Left colon (tissue), 2 donors: ENCODE measurements at places on chromosomes 6 and 20.

DNA sequence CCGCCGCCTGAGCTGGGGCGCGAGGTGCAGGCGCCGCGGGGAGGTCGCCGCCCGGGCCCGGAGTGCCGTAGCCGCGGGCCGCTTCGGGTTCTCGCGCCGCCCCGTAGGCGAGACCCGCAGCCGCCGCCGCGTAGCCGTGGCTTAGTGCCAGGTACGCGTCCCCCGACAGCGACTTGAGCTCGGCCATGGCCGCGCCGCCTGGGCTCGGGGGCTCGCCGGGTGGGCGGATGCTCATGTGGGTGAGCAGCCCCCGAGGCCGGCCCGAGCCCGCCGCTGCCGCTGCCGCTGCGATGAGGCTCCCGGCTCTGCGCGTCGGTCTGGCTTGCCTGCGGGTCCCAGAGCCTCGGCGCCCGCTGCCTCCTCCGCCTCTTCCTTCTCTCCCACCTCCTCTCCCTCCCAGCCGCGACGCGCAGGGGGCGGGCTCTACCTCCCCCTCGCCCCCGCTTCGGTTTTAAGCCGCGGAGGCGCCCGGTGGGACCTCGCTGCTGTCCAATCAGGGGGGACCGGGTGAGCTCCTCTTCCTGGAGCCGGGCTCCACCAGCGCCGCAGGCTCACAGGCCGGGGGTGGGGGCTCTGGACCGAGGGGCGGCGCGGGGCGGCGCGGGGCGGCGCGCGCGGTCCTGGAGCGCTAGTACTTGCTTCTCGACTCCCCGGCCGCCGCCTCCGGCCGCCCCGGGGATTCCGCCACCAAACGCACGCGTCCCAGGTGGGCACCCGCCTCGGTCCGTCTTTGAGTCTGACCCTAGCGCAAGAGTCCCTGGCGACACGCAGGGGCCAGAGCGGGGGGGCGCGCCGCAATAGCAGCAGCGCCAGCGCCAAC is at the start of gene BHLHE23:
Gene BHLHE23 (minus strand): TSS at position 425 of the 820 bp plus-strand sequence. CDS start 190 bp downstream, at position 235.
- no peak for DNase-seq

DNA sequence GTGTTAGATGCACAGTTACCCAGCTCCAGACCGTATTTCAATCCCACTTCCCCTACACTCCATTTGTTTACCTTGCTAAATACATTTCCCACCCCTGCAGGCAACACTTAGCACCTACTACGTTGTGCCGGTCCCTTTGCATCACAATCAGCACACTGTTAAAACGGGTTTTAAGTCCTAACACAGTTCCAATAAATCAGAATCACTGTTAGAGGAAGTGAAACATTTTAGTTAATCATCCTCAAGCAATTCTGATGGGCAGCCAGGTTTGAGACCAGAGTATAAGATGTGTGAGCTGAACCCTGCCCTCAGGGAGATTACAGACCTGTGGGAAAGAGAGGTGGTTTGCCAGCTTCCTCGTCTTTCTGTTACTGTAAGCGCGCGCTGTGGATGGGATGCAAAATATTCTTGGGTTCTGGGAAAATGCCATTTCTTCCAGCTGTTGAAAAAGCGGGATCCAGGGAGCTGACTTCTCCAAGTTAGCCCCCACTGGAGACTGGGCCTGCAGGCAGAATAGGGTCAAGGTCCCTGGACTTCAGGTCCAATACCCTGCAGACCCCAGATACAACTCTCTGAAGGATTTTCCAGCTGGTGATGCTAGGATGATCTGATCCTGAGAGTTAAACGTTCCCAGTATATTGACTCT is 3.1 kb downstream of the ZCCHC3 start:
- no peak for DNase-seq

DNA sequence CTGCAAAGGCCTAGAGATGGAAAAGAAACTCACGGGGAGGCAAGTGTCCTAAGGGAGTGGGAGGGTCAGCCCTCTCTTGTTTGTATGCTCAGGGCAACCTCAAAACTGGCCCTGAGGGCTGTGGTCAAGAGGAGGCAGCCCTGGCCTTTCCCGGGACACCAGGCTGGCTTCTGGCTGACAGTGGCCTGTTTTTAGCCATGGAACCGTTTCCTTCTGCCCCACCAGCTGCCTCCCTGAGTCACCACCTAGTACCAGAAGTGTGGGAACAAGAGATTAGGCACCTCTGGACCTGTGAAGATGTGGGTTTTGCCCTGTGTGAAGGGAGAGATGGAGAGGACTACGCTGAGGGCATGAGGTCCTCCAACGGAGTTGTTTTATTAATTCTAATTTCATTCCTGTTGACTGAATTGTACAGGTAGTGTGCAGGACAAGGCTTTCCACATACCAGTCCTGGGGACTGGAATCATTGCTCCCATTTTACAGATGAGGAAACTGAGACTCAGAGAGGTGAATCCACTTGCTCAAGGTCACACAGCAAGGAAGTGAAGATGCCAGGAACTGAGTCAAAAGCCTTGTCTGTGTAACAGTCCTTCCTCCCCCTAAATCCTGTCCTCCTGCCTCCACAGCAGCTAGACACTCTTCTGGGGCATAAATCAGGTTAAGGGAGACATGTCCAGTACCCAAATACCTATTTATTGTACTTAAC is 5.5 kb downstream of the FOXS1 start:
- no peak for DNase-seq

GRCh38 chr6:140847262-140847645 is 1285.5 kb upstream of the GJE1 start:
- no peak for DNase-seq

GRCh38 chr20:36102809-36103596 is 51.5 kb upstream of the EPB41L1 start:
- DNase-seq: peak; percentile 83
